Left cardiac atrium (tissue), 4 donors: ENCODE measurements at places on chromosomes 7 and 10. TPM values are rescaled to one million over a fixed set of nuclear protein-coding genes. Genes with fewer than 3 reads are reported as not detected.

NME8 gene
- not detected for total RNA-seq

AKR1C3 gene
- 91.3 TPM for total RNA-seq

VIPR2 gene
- total RNA-seq = 6.3 TPM

POM121C gene
- 35.5 TPM for total RNA-seq

TMEM213 gene
- total RNA-seq = not detected

CDK14 gene
- 35.9 TPM for total RNA-seq

BHLHA15 gene
- 0.37 TPM for total RNA-seq

NACAD gene
- total RNA-seq = 5.5 TPM

ACBD5 gene
- 36.1 TPM for total RNA-seq

MRC1 gene
- total RNA-seq = 52.1 TPM

ABCA13 gene
- not detected for total RNA-seq

CRHR2 gene
- 0.44 TPM for total RNA-seq

METTL27 gene
- total RNA-seq = 0.32 TPM

HOXA1 gene
- total RNA-seq = 0.26 TPM

BUD31 gene
- total RNA-seq = 44.9 TPM

RASSF4 gene
- total RNA-seq = 71.5 TPM

IL15RA gene
- total RNA-seq = 15.7 TPM

PDLIM1 gene
- total RNA-seq = 161 TPM

CLRN3 gene
- total RNA-seq = not detected

MKI67 gene
- 0.50 TPM for total RNA-seq

CPED1 gene
- 19.2 TPM for total RNA-seq
